ENCODE measurements at places on chromosomes 5 and 9. TPM values are rescaled to one million over a fixed set of nuclear protein-coding genes. Genes with fewer than 3 reads are reported as not detected.

Gene FCN2
- total RNA-seq: not detected

Gene COL23A1
- total RNA-seq: 0.17 TPM

Gene TXNDC8
- total RNA-seq: not detected

Gene IL13
- total RNA-seq: not detected

Gene HSPB3
- not detected for total RNA-seq

Gene AFAP1L1
- 264 TPM for total RNA-seq

Gene IFNA2
- not detected for total RNA-seq

All from dermis blood vessel endothelial cell (primary cell).